CD8-positive, alpha-beta memory T cell (primary cell): ENCODE measurements at places on chromosomes 2 and 18. TPM values are rescaled to one million over a fixed set of nuclear protein-coding genes. Genes with fewer than 3 reads are reported as not detected.

DNA sequence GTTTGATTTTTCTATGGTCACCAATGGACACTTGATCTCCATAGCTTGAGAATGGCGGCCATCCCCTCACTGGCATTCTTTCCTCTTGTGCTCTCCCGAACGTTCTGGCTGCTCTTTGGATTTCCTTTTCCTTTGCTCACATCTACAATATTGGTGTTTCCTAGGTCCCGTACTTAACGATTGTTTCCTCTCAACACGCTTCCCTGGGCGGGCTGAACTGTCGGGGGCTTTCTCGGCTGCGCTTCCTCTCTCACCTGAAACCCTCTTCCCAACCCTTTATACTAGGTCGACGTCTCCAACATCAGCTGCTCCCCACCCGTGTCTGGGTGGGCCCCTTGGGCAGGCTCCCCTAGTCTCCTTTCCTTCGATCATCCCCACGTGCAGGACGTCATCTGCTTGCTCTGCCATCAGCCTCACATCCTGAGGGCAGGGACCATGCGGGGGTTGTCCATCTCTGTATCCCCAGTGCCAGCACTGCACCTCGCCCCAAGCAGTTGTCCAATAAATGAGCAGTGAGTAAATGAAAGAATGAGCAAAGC lies 634 bp upstream of the DIS3L2 start:
- H3K4me3 ChIP-seq: peak overlapping the region; percentile 87
- peaks cover 18% of the 10 kb centered on the region for H3K4me1 ChIP-seq
- H3K36me3 ChIP-seq: no peaks in the 10 kb centered on the region
- peak overlapping the region; percentile 76 for H3K27ac ChIP-seq
- H3K27me3 ChIP-seq: no peaks in the 10 kb centered on the region
- no peak for DNase-seq

DNA sequence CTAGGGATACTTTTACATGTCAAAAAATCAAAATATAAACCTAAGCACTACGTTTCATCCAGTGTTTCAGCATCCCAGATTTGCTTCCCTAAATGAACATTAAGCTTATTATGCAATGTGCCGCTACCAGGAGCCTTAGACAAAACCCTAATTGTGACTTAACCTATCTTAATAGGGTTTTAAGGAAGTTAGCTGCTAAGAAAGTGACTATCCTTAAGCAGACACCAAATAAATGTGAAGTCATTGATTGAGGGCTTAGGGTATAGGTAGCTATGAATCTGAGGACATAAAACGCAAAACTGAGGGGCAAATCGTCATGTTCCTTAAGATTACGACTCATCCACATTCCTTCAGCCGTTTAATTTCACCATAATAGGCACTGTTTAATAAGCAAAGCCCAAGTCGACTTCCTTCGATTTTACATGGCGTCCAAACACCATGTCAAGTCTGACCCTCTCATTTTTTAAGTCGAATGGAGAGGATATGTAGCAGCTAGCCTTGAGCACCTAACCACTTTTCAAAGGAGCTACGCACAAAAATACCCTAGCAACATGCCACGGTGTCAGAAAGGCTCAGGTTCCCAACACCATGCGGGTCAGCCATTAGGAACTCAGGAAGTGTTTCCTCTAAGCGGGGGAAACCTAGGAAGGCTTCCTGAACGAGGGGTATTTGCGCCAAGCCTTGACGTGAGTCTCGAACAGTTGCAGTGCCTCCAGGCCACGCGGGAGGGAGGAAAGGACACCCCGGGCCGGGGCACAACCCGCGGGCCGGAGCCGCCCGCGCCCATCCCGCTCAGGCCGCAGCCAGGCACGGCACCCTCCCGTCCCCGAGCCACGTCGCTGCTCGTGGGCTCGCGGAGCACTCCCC lies 1.0 kb downstream of the HDLBP start:
- peak overlapping the region; percentile 89 for H3K4me3 ChIP-seq
- peaks cover 65% of the 10 kb centered on the region for H3K4me1 ChIP-seq
- DNase-seq: no peak
- H3K27ac ChIP-seq: peak overlapping the region; percentile 90

GRCh38 chr2:241686324-241686649 lies 328 bp downstream of the DTYMK start:
- no peak for DNase-seq
- H3K4me3 ChIP-seq: peak overlapping the region; percentile 86
- peak overlapping the region; percentile 59 for H3K27ac ChIP-seq
- H3K27me3 ChIP-seq: no peaks in the 10 kb centered on the region
- peaks cover 25% of the 10 kb centered on the region for H3K4me1 ChIP-seq

GRCh38 chr2:163828771-163829170 lies 93.0 kb upstream of the FIGN start:
- H3K27ac ChIP-seq: no peak overlapping the region
- no peaks in the 10 kb centered on the region for H3K27me3 ChIP-seq
- H3K4me3 ChIP-seq: no peak overlapping the region

GRCh38 chr18:40243607-40244006 lies 1711.4 kb upstream of the PIK3C3 start:
- H3K27me3 ChIP-seq: no peaks in the 10 kb centered on the region
- H3K36me3 ChIP-seq: no peaks in the 10 kb centered on the region
- DNase-seq: no peak
- H3K4me3 ChIP-seq: no peak overlapping the region
- H3K27ac ChIP-seq: no peak overlapping the region

DNA sequence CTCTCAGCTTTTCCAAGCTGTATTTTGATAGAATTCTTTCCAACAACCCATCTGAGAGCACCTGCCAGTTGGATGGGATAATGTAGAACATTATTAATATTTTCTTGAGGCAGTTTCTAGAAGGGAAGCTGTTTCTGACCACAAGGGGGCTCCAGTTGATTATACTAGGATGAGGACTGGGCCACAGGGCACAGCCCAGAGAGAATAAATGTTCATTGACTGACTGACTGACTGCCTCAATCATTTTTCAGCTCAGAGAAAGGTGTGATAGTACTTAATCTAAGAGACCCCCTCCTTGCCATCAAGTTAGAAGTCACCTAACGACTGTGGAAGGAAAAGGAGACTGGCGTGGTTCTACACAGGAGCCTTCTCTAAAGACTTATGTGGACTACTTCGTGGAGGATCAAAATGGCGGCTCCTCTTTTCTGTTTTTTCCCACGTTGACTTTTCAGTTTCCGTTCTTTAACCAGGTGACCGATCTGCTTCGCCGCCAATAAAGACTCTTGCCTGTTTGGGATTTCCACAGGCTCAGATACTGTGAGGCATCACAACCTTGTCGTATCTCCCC lies 31.9 kb upstream of the CREG2 start:
- DNase-seq: peak; percentile 61
- no peak overlapping the region for H3K4me3 ChIP-seq
- no peak overlapping the region for H3K27ac ChIP-seq
- H3K4me1 ChIP-seq: no peaks in the 10 kb centered on the region
- no peaks in the 10 kb centered on the region for H3K27me3 ChIP-seq

The ITSN2 gene
- 71.2 TPM for total RNA-seq

The NCK2 gene
- total RNA-seq: 76.1 TPM
